ENCODE measurements at places on chromosomes 3 and 15.

DNA sequence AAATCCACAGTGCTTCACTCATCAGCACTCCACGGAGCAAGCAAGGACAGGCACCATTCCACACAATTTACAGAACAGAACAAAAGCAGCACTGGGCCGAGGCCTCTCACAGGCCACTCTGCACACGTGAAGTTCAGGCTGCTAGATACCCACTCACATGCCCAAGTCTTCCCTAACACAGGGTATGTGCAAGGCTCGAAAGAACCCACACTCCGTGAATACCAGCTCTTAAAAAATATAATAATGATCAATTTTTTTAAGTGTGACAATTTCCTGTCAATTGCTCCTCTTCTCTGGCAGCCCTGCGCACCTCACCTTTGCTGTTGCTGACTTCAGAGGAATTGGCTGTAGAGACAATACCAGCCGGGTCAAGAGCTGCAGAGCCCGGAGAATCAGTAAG is 19.0 kb downstream of the XPC start:
- DNase-seq, result no peak

GRCh38 chr3:100982710-100983109 is 10.5 kb downstream of the ABI3BP start:
- no peak for DNase-seq

DNA sequence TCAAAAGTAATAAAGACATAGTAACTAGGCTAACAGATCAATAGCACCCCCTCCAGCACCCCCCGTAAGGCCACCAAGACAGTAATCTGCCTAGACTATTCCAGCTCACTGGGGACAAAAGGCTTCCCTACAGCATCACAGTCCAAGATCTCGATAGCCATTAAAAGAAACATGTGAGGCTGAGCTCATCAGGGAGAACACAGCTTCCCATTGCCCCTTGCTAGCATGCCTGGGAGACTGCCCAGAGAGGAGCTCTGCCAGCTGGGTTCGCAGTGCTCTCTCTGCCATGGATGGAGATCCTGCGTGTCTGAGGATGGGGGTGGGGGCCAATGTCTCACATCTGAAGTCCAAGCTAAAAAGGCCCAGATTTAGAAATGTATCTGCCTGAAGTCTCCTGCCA is 17.8 kb downstream of the LRIG1 start:
- peak; percentile 33 for DNase-seq

DNA sequence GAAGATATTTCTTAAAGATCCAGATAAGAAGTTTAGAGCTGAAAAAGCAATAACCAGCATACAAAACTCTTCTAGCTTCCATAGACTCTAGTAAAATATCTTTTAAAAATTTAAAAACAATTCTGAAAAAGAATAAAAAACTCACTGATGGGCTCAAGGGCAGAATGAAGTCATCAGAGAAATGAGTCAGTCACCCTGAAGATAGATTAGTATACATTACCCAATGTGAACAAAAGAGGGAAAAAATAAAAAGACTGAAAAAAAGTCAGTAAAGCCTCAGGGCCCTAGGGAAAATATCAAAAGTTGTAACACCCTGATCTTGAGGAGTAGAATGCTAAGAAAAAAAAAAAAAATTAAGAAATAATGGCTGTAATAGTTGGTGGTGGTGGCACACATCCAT is 11.4 kb downstream of the DET1 start:
- no peak for DNase-seq

GRCh38 chr3:187615630-187616029 is 54.6 kb downstream of the SST start:
- no peak for DNase-seq

Measured in NCI-H2029 treated with DMSO at 0.1 percent for 48 hours (cell line).